ENCODE measurements at places on chromosomes 11 and 22. TPM values are rescaled to one million over a fixed set of nuclear protein-coding genes. Genes with fewer than 3 reads are reported as not detected.

Gene C1QTNF5
- 24.3 TPM for total RNA-seq

Gene MS4A6A
- total RNA-seq = 103 TPM

Gene C11orf16
- not detected for total RNA-seq

GRCh38 chr11:88414385-88414861, 76.9 kb upstream of the CTSC start:
- H3K4me1 ChIP-seq = peaks cover 14% of the 10 kb centered on the region
- H3K4me3 ChIP-seq = no peak overlapping the region
- DNase-seq = no peak
- H3K27ac ChIP-seq = no peak overlapping the region

- no peak for DNase-seq
- H3K4me1 ChIP-seq = peaks cover 28% of the 10 kb centered on the region
- no peaks in the 10 kb centered on the region for H3K27me3 ChIP-seq
These were observed 6.9 kb upstream of the RAD9A start for GRCh38 chr11:67384851-67385366.

- H3K36me3 ChIP-seq = no peaks in the 10 kb centered on the region
- no peak for DNase-seq
- no peak overlapping the region for H3K27ac ChIP-seq
- no peaks in the 10 kb centered on the region for H3K27me3 ChIP-seq
- H3K4me1 ChIP-seq = no peaks in the 10 kb centered on the region
These were observed 7.3 kb downstream of the HEPHL1 start for GRCh38 chr11:94028436-94028835.

- H3K27ac ChIP-seq = peak overlapping the region; percentile 38
- H3K27me3 ChIP-seq = no peaks in the 10 kb centered on the region
- H3K4me3 ChIP-seq = no peak overlapping the region
These were observed 24.2 kb downstream of the CD44 start for GRCh38 chr11:35163209-35163608.

DNA sequence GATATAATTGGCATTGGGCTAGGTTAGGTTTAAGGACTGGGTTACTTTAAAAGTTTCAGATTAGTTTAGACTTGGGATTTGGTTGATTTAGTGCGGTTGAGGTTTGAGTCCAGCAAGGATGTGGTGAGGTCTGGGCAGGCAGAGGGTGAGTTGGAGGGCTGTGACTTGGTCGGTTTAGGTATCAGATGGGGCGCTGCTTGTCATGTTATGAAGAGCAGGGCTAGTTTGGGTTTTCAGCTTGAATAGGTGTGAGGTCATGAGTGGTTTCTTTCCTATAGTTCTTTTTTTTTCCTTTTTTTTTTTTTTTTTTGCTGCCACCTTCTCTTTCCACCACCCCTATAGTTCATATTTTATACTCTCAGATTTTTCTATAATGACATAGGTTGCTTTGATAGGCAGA, 4.8 kb downstream of the CLCF1 start:
- H3K4me1 ChIP-seq = peaks cover 49% of the 10 kb centered on the region
- H3K27ac ChIP-seq = no peak overlapping the region
- H3K36me3 ChIP-seq = peaks cover 21% of the 10 kb centered on the region
- no peak for DNase-seq

DNA sequence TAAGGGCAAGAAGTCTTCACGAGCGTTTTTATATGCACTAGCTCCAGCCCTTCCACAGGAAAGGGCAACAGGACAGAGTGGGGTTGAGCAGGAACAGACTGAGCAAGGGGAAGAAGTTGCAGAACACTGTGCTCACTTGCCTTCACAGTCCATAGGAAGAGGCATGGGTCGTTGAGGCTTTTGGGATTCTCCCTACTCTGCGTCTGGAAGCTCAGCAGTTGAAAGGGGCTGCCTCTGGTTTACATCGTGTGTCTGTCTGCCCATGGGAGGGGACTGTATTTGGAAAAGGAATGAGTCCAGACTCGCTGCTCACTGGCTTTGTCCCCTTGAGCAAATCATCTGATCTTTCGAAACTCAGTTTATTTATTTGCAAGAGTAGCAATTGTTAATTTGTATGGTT, 1.1 kb upstream of the PDGFD start:
- H3K4me1 ChIP-seq = peaks cover 23% of the 10 kb centered on the region
- H3K27ac ChIP-seq = no peak overlapping the region
- no peak for DNase-seq
- H3K4me3 ChIP-seq = no peak overlapping the region
- no peaks in the 10 kb centered on the region for H3K36me3 ChIP-seq

DNA sequence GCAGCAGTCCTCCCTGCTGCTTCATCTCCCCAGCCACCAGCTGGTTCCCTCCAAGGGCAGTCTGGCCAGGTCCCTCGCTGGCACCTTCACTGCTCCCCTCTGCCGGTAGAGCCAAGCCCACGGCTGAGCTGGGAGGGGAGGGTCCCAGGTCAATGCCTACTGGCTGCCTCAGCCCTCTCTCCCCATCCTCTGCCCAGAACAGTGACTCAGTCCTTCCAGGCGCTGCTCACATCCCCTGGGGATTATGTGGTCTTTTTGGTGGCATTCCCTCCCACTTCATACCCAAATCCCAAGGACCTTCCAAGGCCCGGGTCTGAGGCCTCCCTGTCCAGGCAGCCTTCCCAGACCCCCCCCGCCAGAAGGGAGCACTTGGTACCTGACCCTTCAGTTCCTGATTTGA, 44.9 kb downstream of the WNT7B start:
- H3K27me3 ChIP-seq = no peaks in the 10 kb centered on the region
- DNase-seq = no peak
- no peaks in the 10 kb centered on the region for H3K36me3 ChIP-seq
- H3K27ac ChIP-seq = no peak overlapping the region
- no peak overlapping the region for H3K4me3 ChIP-seq
- no peaks in the 10 kb centered on the region for H3K4me1 ChIP-seq

DNA sequence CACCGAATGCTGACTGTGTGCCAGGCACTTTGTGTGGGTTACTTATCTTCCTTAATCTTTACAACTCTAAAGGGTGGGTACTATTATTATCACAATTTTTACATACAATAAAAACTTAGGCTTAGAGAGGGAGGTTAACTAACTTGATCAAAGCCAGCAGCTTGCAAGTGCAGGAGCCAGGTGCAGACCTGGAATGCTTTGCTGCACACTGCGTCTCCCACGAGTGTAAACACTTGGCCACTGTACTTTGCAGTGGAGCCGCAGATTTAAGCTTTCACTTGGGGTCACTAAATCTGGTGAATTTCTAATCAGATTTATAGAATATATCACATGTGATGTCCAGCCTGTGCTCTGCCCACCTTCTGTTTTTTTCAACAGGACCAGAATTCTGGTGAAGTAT, 36.7 kb downstream of the AMOTL1 start:
- peak overlapping the region; percentile 26 for H3K27ac ChIP-seq
- no peaks in the 10 kb centered on the region for H3K27me3 ChIP-seq

- H3K27me3 ChIP-seq = no peaks in the 10 kb centered on the region
- no peak for DNase-seq
- no peak overlapping the region for H3K27ac ChIP-seq
- no peaks in the 10 kb centered on the region for H3K4me1 ChIP-seq
These were observed 563.1 kb downstream of the METTL15 start for GRCh38 chr11:28671274-28671673.
